ENCODE measurements at places on chromosomes 5 and 9. TPM values are rescaled to one million over a fixed set of nuclear protein-coding genes. Genes with fewer than 3 reads are reported as not detected.

GRCh38 chr9:37187713-37188439 lies 67.5 kb downstream of the ZCCHC7 start:
- DNase-seq: no peak

GRCh38 chr5:94715768-94716167 lies 97.3 kb downstream of the SLF1 start:
- no peak for DNase-seq

DNA sequence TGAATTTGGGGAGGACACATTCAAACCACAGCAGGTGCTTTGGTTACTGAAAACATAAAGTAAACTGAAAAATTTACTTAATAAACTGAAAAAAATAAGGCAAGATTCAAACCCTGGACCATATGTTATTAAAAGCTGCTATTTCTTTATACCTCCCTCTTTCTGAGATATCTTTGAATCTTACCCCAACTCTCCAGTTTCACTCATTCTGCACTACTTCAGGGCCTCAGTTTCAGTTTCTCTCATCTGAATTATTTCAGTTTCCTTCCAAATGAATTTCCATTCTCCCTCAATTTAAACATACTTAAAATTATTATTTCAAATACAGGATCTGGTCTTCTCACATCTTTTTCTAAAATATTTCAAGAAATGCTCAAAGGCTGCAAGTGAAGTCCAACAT lies 4.9 kb upstream of the OXCT1 start:
- DNase-seq: no peak

GRCh38 chr5:312845-313244 lies 8.7 kb upstream of the AHRR start:
- DNase-seq: no peak

DNA sequence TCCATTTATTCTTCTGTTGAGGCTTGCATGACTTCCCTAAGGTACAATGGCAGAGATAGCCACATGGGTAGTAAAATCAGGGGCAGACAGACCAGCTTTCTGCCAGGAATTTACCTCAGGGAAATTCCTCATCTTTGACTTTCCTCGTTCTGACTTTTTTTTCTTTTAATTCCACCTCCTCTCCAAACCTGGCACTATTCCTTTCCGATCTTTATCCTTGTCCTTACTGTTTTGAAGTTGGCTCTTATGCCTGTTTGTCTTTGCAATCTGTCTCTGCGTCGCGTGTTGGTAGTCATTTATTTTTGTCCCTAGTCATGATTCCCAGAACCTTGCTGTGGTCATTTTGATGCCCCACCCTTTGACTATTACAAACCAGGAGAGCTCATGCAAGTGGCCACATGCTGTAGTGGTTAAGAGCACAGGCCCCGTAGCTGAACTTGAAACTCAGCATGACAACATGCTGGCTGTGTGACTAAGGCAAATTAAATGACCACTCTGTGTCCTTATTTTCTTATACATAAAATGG lies 19.0 kb downstream of the TMC1 start:
- DNase-seq: no peak

The ZCCHC10 gene
- 20.8 TPM for polyA plus RNA-seq

GRCh38 chr9:104831681-104832080 lies 67.8 kb downstream of the NIPSNAP3B start:
- DNase-seq: no peak

The GARIN3 gene
- polyA plus RNA-seq: not detected

DNA sequence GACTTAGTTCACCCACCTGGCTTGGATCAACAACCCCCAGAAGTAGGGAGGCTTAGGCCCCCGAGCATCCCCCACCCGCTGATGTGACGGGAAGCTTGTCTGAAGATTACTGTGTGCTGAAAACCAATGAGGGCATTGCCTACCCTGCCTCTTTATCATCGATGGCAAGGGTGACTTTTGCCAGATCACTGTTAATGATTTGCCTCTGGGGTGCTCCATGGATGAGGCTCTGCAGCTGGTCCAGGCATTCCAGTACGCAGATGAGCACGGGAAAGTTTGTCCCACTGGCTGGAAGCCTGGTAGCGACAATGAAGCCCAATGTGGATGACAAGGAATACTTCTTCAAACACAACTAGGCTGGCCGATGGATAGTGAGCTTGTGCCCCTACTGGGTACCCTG lies 22.0 kb downstream of the RUFY1 start:
- no peak for DNase-seq

The PRR7 gene
- polyA plus RNA-seq: 1.5 TPM

The ANKRD55 gene
- polyA plus RNA-seq: not detected

The TJP2 gene
- 29.1 TPM for polyA plus RNA-seq

DNA sequence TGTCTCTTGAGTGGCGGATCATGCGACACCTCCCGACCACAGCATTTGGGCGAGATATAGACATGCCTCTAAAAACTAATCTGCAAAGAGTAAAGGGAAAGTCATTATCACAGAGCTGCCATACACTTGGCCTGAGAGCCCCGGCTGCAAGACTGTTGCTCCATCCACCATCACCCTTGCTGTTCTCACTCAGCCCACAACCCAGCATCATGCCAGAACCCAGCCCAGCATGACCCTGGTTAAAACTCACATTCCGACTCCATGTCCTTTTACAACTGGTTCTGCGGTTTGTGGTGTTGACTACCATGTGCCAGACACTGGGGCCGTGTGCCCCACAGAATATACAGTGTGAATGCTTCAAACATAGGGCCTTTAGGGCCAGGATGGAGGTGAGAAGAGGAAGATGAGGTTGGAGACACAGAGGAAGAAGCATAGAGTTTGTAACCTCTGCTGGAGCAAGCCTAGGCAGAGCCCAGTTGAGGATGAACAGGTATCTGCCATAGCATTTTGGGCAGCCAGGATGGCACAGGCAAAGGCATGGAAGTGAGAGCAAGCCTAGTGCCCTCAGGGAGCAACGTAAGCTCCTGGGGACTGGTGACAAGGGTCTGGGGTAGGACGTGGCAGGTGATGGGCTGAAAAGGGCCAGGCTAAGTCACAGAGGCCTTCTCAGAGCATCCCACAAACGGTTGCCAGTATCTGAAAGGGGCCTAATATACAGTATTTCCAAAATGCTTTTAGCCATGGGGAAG lies 37.5 kb upstream of the SMU1 start:
- DNase-seq: no peak

The ADAMTS2 gene
- polyA plus RNA-seq: 1.8 TPM

GRCh38 chr5:10289991-10290390 lies 17.7 kb downstream of the CMBL start:
- no peak for DNase-seq

The SARDH gene
- polyA plus RNA-seq: 0.19 TPM

The SV2C gene
- polyA plus RNA-seq: 0.29 TPM

The OTULINL gene
- 1.00 TPM for polyA plus RNA-seq

Data from heart left ventricle (tissue), 16 donors.